ENCODE measurements at places on chromosomes 4 and X.

DNA sequence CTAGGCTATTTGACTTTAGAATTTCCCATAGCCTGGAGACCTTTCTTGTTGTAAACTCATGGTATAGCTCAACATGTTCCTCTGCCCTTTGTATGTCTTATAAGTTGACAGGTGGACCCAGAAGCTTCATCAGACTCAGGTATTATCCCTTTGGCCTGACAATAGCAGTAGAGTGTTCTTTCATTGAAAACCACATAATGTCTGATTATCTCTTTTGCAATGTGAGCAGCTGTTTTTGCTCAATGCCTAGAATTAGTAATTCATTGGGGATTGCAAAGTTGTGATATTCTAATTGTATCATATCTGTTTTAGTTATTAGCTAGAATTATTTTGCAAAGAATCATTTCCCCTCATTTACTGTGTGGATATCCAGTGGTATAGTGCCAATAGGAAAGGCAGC is 27.5 kb downstream of the TBC1D19 start:
- DNase-seq, result no peak

DNA sequence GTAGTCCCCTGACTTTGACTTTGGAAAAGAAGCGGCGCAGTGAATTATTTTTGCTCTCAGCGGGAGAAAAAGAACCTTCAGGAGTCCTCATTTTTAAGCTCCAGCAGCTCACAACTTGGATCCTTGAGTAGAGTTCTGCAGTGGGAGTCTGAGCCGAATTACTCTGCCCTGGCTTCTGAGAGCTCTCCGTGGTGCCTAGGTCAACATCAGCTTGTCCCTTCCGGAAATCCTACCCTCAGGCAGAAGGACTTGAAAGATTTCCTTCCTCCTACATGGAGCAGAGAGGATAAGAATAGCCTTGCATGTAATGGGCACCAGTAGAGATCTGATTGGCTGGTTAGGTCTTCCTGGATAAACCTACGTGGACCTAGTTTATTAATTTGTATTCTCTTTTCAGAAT is 549.7 kb upstream of the TENM3 start:
- no peak for DNase-seq

DNA sequence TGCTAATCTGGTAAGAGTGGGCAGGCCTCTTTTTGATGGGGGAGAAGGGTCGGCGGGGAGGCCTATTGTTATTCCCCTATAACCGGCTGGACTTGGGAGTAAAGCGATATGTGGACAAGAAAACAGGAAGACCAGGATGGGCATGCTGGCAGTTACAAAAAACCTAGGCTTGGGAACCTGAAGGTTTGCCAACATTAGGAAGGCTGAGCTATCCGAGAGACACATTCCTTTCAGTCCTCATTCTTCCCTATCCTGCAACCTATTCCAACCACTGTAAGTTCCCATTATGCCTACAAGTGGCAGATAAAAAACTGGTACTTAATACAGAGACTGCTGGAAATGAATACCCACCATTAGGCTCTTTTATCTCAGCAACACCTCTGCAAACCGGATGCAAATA is 32.4 kb upstream of the CT47C1 start:
- no peak for DNase-seq

DNA sequence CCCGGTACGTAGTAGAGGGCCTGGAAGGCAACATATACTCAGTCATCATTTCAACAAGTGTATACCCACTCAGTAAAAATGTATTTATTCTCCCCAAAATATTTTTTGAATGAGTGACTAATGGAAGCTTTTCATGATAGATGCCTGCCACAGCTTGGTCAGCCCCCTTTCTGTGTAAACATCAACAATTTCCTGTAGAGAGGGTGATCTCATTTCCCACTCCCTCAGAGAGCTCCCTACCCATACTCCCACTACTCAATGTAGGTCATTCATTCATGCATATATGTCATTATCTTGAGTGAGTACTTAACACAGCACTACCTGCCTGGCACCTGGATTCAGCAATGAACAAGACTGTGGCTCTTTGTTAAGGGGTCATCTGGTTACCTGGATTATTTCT is 81.9 kb downstream of the STK32B start:
- no peak for DNase-seq

GRCh38 chrX:130418740-130419139 is 17.0 kb downstream of the RBMX2 start:
- DNase-seq, result no peak

DNA sequence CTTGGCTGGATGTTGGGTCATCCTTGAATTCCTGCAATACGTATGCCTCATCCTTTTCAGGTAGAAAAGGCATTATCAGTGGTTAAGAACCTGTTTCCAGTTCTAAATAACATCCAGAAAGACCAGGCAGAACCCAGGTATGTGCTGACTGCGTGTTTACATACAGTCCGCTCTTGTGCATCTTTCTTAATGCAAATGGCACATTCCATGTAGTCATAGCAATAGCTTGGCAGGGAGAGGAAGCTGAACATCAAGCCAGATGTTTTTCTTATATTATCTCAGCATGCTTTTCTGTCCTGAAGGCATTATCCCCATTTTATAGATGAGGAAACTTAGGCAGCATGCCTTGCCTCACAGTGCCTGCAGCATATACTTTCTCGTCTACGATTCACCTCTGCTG is 2.1 kb downstream of the DCLK2 start:
- no peak for DNase-seq
